Activated CD4-positive, alpha-beta T cell treated with anti-CD3 and anti-CD28 coated beads, Interleukin-2, amount 10 ng/mL, durations not matched to agents 7 days and 5 days (primary cell): ENCODE measurements at places on chromosomes 7 and 10.

DNA sequence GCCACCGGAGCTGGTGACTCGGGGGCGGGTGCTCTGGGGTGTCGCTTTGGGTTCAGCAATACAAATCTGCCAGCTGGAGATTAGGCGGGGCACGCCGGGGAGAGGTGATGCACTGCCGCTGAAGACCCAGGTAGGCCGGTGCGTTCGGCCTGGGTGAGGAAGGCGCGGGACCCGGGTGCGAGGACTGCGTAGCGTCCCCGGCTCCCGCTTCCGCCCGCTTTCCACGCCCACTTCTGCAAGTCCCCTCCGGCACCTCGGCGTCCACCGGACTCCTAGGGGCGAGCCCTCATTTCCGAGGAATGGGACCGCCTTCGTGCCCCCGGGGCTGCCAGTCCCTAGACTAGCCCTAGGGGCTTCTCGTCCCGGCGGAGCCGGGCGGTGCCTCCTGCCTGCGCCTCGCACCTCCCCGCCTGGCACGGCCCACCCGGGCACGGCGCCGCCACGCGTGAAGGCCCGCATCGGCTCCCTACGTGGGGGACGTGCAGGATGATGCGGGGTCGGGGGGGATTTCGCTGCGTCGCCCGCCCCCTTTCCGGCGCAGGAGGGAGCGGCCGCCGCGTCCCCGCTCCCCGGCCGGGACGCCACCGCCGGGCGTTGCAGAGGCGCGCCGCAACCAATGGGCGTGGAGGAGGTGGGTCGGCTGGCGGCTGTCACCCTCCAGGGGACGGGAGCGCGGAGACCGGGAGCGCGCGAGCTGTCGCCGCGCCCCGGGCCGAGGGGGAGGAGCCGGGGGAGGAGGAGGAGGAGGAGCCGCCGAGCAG is 40.0 kb downstream of the HK1 start:
- peak; percentile 92 for DNase-seq

DNA sequence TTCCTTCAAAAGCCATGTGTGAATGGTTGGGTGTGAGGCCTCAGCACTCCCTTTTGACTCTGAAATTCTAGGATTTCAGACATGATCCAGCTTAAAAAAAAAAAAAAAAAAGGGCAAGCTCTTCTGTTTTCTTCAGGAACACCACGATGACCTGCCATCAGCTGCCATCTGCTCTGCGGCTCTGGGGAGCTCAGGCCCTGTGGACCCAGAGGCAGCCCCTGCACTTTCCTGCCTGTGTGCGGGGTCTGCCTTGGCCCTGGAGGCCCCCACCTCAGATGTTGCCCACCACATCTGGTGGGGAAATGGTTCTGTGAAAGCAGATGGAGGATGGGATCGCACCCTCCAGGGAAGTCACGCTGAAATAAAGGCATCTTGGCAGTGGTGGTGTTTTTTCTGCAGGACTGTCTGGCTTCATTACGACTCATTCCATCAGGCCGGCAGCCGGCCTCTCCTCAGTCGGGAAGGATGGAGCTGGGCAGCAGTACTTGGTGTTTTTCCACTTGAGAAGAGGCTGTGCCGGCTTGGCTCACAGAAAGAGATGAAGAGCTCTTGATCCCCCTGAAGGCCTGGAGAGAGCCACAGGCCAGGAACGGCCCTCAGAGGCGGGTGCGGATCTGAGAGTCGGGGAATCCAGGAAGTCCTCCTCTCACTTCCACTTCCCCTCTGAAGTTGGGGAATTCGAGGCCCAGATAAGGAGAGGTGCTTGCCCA is 66.1 kb upstream of the AQP1 start:
- DNase-seq: no peak

GRCh38 chr10:58950618-58951017 is 225.8 kb upstream of the PHYHIPL start:
- no peak for DNase-seq

DNA sequence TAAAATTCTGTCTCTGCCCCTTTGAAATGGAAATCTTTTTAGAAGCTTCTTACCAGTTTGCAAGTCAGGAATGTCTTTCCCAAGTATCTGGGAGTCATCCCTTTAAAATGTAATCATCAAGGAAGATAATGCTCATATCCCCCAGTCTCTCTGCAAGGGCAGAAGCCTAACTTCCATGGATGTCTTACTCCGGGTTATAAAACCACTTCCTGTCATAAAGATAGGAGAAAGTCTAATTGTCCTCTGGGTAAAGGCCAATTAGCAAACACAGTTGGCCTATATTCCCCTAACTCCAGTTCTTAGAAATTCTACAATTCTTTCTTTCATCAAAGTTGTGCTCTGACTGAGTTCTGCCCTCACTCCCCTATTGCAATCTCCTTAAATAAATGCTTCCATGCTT is 1631.5 kb upstream of the LRRTM3 start:
- no peak for DNase-seq

GRCh38 chr7:36188266-36188665 is 35.2 kb downstream of the EEPD1 start:
- no peak for DNase-seq

DNA sequence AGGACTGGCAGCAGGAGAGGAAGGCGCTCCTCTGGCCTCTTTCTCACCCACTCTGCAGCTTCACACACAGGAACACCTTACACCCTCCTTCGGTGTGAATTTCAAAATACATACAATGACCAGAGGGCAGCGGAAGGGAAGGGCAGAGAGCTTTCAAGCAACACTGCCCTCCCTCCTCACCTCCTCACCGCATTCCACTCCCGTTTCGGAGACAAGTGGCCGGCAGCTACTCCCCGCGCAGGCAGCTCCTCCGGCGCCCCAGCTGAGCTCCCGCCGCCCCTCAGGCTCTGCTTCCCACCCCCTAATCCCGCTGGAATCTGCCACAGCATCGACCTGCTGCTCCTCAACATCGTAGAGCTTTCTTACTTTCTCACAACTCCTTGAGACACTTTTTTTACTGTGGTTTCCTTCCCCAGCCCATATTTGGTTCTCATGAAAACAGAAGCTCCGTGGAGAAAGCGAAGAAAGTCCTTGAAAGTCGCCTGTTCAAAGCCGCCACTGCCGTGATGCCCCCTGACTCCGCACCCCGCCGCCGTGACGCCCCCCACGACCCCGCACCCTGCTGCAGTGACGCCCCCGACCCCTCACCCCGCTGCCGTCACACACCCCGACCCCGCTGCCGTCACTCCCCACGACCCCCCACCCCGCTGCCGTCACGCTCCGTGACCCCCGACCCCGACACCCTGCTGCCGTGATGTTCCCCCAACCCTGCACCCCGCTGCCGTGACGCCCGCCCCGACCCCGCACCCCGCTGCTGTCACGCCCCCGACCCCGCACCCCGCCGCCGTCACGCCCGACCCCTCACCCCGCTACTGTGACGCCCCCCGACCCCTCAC is 14.6 kb upstream of the GPER1 start:
- no peak for DNase-seq

GRCh38 chr7:112939574-112940313 is 146.9 kb downstream of the GPR85 start:
- DNase-seq: peak; percentile 99

DNA sequence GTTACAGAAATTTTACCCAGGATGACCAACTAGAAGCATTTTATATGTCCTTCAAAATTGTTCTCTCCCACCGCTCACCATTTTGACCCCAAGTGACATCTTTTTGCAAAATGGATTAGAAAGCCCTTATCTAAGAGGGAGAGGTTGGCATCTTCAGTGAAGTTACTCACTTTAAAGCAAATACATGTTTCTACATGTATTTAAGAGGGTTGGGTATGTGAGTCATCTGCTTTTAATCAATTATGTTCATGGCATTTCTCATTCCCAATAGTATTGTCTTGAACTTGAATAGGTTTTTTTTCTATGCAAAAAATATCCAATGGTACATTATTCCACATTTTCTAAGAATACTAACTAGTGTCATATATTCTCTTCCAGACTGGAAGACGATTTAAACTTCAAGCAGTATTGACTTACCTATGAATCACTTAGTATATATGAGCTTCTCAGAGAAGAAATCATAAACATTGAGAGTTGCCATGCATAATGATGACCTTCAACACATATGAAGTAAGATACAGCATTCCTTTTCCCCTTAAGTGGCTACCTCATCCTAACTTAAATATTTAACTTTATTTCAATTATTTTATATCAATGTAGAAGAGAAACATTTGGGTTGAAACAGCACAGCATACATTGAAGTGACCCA is 132.8 kb downstream of the POLR1F start:
- DNase-seq: no peak

- no peak for DNase-seq
These were observed 187.4 kb downstream of the RNLS start for GRCh38 chr10:88395677-88396076.

DNA sequence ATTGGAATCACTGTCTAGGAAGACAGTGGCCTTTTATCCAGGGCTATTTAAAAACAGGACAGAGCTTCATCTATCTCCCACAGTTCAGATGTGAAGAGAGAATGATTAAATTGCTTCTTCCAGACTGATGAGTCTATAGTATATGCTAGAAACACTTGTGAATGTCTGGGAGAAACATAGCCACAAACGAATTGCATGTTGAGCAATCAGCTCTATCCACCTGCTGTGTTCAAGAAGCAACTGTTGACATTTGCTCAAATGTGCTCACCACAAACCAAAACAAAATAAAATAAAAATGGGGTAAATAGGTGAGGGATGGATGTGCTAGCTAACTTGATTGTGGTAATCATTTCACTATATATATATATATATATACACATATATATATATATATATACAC is 195.1 kb downstream of the HECW1 start:
- no peak for DNase-seq

DNA sequence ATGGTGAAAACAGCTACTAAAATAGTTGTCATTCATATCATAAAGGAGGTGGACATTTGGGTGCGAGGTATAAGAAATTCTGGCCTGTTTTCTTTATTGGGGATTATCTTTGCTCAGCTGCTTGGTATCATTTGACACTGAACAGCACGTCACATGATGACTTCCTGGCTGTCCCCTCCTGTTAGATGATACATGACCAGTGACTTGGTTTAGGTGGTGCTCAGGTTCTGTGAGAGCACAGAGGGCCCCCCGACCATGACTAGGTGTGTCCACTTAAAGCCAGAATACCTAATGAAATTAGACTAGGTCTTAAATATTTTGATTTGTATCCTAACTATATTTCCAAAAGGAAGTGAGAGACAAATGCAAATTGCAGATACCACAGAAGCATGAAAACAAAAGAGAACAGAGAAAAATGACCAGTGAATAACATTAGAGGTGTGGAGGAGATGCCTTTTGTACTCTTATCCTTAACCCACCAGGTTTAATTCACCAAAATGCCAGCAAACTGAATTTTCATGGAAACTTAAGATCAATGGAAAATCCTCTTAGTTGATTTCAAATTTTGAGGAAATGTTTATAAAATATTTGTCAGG is 50.6 kb upstream of the GJD4 start:
- no peak for DNase-seq

- no peak for DNase-seq
These were observed 325.7 kb downstream of the TFEC start for GRCh38 chr7:115704884-115705283.

- no peak for DNase-seq
These were observed 194.4 kb upstream of the IMMP2L start for GRCh38 chr7:111756687-111757178.

GRCh38 chr10:129800796-129801340 is 163.2 kb downstream of the EBF3 start:
- DNase-seq: no peak

- DNase-seq: no peak
These were observed 973 bp downstream of the SDK1 start for GRCh38 chr7:3301831-3302618.

- DNase-seq: no peak
These were observed 54.3 kb upstream of the NRP1 start for GRCh38 chr10:33388785-33389184.

DNA sequence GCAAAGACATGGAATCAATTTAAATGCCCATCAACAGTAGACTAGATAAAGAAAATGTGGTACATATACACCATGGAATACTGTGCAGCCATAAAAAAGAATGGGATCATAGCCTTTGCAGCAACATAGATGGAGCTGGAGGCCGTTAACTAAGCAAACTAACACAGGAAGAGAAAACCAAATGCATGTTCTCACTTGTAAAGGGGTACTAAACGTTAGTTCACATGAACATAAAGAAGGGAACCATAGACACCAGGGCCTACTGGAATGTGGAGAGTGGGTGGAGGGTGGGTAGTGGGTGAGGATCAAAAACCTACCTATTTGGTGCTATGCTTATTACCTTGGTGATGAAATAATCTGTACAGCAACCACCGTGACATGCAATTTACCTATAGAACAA is 78.4 kb upstream of the GSDME start:
- DNase-seq: no peak

GRCh38 chr7:134995239-134996096 is 9.2 kb downstream of the AGBL3 start:
- DNase-seq: peak; percentile 7

GRCh38 chr7:41956705-41957104 is 253.8 kb upstream of the INHBA start:
- no peak for DNase-seq

DNA sequence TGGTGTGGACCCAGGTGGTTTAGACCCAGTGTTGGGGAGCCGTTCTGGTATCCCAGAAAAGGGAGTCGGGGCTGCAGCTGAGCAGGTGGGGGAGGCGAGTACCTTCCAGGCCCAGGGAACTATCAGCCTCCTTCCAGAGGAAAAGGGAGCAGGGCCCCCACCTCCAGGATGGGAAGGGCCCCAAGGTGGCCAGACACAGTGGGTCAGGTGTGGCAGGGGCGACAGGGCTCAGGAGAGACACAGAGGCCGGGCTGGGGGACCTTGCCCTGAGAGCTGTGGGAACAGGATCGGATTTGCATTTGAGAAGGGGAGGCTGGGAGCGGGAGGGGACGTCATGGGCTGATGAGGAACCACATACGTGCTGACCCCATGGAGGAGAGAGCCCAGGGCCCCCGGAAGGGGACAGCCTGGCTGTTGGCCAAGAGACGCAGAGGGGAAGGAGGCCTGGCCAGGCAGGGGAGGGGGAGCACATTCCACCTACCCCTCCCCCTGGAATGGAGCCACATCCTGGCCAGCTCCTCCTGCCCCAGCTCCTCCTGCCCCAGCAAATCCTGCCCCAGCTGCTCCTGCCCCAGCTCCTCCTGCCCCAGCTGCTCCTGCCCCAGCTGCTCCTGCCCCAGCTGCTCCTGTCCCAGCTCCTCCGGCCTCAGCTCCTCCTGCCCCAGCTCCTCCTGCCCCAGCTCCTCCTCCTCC is 9.7 kb upstream of the TTYH3 start:
- no peak for DNase-seq

DNA sequence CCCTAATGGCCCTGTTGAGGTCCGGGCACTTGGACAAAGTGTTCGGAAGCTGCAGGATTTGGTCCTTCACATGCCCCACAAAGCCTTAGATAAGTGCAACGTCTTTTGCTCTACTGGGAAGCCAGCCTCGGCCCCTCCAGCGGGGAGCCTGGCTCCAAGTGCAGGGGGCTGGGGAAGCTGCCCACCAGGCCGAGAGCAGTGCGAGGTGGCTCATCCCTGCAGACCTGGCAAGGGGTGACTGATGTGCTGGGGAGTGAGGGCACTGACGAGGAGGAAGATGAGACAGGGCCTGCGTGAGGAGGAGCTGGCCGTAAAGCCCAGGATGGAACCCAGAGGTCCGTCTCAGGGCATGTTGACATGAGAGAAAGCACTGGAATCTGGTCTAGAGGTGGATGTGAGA is 135.8 kb upstream of the NPS start:
- no peak for DNase-seq

GRCh38 chr10:124660404-124661125 is 83.6 kb downstream of the FAM53B start:
- DNase-seq: no peak

GRCh38 chr10:46526682-46527038 is 29.8 kb downstream of the GPRIN2 start:
- DNase-seq: no peak
